ENCODE measurements at places on chromosomes 16 and 17.

GRCh38 chr17:17849845-17850373, 13.1 kb upstream of the SREBF1 start:
- peak; percentile 86 for DNase-seq

GRCh38 chr16:63244631-63245030, 1208.4 kb upstream of the CDH8 start:
- DNase-seq, result no peak

DNA sequence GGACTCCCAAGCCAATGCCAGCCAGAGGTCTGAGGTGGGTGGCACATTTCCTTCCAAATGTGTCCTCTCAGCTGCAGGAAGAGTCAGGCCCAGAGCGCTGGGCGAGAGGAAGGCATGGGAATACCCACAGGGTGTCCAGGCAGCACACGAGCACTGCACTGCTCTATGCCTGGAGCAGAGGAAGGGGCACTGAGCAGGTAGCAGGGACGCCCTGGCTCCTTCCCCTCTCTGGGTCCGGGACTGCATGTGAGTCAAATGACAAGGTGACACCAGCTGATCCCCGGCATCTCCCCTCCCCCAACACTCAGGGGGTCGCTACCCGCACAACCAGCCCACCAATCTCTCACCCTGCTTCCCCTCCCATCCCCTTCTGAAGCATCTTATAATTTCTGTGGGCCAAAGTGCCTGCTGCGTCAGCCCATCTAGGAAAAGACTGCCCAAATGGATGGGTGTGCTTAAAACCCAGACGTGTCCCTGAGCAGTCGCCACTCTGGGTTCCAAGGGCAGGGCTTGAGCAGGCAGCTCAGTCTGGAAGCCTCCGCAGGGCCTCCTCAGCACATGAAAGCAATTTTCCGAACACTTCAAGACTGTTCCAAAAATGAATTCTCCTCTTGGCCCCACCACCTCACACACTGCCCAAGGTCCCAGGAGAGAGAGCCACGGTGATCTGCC, 12.0 kb upstream of the BCAR1 start:
- DNase-seq, result no peak

- DNase-seq, result no peak
These were observed 455.1 kb downstream of the XYLT1 start for GRCh38 chr16:17015702-17016101.

DNA sequence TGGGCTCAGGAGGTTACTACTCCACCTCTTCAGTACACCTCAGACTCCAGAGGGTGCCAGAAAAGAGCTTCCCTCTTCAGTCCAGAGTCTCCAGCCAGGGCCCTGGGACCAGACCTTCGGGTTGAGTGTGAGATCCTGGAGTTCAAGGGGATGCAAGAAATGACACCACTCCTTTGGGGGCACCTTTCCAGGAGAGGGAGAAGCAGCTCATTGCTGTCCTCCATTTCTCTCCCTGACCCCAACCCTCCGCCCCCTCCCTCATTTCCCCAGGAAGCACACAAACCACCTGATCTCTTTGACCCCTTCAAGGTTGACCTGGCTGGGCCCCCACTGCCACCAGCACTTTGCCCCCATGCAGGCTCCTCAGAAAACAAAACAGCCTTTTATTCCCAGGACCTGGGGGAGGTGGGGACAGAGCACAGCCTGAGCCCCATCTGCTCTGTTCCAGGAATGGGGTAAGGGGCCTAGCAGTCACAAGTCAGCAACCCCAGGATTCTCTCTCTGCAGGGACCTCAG, 21.4 kb downstream of the CDH5 start:
- no peak for DNase-seq

- no peak for DNase-seq
These were observed 93.7 kb downstream of the TANGO6 start for GRCh38 chr16:68936736-68937631.

GRCh38 chr16:79599837-79600637, 500 bp downstream of the MAF start:
- peak; percentile 56 for DNase-seq

DNA sequence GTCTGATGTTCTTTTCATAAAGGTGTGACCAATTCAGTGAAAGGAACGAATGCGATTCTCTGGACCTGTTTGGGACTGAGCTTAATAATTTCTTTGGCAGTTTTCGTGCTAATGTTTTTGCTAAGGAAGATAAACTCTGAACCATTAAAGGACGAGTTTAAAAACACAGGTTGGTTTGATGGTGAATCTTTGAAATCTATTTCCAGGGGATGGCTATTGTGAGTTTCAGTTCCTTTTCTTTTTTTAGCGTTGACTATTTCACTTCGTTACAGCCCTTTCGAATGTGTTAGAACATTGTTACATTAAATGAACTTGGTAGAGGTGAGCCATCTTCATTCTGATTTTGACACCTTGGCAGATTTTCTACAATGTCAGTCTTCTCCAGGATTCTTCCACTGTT, 1.2 kb downstream of the TNFRSF17 start:
- no peak for DNase-seq

DNA sequence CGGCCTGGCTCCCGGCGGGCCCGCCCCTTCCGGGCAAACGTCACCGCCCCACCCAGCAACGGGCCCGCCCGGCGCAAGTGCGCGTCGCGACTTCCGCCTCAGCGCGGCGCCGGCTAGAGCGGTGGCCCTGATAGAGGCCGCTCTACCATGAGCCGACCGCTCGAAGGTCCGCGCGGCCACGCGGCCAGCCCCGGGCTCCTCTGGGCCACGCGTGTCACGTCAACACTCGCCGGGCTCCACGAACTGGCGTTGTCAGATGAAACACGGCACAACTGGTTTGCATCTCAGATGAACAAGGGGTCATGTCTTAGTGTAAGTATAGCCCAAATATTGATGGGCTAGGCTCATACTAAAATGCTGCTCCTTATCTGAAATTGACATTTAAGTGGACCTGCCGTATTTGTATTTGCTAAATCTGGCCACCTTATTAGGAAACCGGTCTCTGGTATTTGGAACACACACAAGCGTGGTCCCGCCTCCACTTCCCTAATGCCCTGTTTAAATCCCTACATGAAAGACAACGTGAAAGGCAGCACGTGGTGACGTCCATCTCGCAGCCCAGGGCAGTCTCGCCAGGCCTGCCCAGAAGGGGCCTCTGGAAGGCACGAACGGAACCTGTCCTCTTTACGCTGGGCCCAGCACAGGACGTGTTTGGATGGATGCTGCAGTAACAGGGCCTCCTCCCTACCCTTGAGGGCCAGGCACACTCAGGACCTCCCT, at the start of gene ZNF598:
ZNF598 (minus strand) TSS at position 31 of the 720 bp plus-strand sequence.
- peak; percentile 82 for DNase-seq

- no peak for DNase-seq
These were observed 140.0 kb downstream of the RAB11FIP4 start for GRCh38 chr17:31531336-31531980.

DNA sequence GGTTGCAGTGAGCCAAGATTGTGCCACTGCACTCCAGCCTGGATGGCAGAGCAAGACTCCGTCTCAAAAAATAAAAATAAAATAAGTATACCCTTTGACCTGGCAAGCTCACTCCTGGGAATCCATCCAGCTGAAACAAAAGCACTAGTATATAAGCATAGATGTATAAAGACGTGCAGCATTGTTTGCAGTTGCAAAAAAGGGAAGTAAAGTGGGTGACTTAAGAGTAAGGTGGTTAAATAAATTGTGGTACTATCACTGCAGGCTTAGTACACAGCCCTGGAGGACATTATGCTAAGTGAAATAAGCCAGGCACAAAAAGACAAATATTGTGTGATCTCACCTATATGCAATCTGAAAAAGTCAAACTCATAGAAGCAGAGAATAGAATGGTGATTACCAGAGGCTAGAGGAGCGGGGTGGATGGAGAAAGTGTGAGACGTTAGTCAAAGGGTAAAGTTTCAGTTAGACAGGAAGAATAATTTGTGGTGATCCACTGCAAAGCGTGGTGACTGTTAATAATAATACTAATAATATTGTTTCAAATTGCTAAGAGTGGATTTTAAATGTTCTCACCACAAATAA, 113.0 kb downstream of the MYO1D start:
- DNase-seq, result no peak

DNA sequence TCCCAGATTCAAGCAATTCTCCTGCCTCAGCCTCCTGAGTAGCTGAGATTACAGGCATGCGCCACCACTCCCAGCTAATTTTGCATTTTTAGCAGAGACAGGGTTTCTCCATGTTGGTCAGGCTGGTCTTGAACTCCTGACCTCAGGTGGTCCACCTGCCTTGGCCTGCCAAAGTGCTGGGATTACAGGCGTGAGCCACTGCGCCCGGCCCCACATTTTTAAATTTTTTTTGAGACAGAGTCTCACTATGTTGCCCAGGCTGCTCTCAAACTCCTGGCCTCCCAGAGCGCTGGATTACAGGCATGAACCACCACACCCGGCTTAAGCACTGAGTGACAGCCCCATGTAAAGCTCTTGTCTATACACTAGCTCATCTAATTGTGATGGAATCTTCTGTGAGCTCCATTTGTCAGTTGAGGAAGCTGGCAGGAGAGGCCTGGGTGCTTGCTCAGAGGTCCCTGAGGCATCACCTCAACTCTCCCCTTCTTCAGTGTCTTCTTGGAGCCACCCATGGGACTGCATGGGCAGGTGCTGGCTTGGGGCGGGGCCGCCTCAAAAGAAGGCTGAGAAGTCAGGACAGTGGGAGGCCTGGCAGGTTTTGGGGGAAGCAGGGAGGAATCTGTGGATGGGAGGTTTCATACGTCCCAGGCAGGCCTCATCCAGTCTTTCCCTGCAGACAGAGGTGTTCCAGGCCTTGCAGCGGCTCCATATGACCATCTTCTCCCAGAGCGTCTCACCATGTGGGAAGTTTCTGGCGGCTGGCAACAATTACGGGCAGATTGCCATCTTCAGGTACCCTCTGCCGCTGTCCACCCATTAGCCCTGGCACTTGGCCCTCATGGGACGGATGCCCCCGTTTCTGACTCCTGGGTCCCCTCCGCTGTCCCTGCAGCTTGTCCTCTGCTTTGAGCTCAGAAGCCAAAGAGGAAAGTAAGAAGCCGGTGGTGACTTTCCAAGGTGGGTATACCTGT, 1.5 kb downstream of the THOC6 start:
- DNase-seq, result no peak

GRCh38 chr17:1294157-1294717, 14.8 kb downstream of the TRARG1 start:
- DNase-seq, result peak; percentile 90

- DNase-seq, result no peak
These were observed 61.9 kb upstream of the CIBAR2 start for GRCh38 chr16:85173981-85174751.

DNA sequence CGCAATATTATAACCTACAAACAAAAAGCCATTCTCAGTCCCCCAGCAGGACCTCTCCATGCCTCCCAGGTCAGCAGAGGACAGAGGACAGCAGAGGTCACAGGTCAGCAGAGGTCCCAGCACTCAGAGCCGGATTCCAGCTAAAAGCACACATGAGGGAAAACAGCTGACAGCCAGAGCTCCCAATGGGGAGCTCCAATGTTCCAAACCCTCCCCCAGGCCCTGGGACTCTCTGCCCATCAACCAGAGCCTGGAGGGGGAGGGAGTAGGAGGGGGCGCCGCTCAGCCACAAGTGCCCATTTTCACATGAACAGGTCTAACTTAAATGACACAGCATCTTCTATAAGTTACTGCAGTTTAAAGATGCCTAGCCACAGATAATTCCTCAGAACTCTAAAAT, 77.5 kb downstream of the ANKRD11 start:
- no peak for DNase-seq

- DNase-seq, result peak; percentile 51
These were observed 60.0 kb upstream of the MPHOSPH6 start for GRCh38 chr16:82229800-82230619.

GRCh38 chr17:62188713-62189112, 123.6 kb upstream of the MED13 start:
- no peak for DNase-seq

DNA sequence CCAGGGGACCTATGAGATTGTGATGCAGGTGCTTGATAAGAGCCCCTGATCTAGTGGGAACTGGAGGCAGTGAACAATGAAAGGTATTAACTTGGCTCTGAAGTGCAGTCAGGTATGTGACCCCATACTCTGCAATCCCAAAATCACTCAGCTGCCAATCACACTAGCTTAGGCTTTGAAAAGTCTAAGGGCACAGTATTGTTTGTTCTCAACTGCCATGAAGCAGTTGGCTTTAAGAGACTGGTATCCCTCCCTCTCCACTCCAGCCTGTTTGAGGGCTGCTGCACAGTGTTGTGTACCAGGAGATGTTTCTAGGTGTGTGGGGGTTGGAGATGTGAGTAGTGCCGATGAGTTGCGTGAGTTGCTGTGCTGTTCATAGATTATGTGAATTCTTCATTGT, 2.4 kb downstream of the YPEL2 start:
- no peak for DNase-seq

GRCh38 chr17:38600416-38600815, 5.3 kb downstream of the SRCIN1 start:
- DNase-seq, result no peak

- DNase-seq, result peak; percentile 45
These were observed 9.5 kb downstream of the XPO6 start for GRCh38 chr16:28202147-28202746.

GRCh38 chr16:9860876-9861275, 321.4 kb downstream of the GRIN2A start:
- DNase-seq, result no peak

DNA sequence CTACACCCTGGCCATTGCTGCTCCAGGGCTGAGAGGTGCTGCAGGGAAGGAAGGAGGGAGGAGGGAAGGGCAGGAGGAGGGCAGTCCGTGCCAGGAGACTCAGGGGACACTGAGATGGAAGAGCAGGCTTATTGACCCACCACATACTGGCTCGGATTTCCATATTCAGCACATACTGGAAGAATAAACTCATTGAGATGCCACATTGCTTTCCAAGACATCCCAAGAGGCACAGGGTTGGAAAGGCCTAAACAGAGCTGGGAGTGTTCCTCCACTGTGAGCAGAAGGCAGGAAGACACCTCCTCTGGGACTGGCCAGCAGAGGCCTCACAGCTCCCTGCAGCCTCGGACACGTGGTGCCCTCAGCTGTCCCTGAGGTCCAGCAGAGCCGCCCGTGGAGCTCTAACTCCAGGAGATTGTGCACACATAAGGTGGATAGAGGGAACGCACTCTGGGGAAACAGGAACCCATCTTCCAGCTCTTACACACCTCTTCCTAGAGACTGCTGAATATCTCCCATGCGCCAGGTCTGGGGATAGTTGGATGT, 17.4 kb downstream of the CCDC182 start:
- DNase-seq, result no peak

DNA sequence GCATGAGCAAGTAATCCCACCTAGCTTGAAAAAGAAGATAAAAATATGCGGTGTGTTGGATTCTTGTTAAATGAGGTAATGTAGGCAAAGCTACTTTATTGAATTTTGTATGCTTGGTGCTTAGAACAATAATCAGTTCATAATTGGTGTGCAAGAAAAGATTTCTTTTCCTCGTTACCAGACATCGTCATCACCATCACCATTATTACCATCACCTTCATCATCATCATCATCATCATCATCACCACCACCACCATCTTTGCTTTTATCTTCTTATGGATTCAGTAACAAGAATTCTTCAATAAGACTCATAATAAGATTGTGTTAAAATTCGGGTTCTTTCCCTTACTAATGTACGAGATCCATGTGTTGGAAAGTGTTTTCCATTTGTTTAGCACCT, 173.7 kb downstream of the RBFOX1 start:
- DNase-seq, result no peak

- DNase-seq, result peak; percentile 39
These were observed 18.9 kb upstream of the P2RX1 start for GRCh38 chr17:3935140-3935542.

- DNase-seq, result no peak
These were observed 772.1 kb upstream of the RBFOX1 start for GRCh38 chr16:6560306-6561100.

Data from CD4-positive, alpha-beta T cell treated with Interleukin-10 for 1 hour (primary cell).